Adipocyte (in vitro differentiated cells): ENCODE measurements at places on chromosomes 1 and 21.

DNA sequence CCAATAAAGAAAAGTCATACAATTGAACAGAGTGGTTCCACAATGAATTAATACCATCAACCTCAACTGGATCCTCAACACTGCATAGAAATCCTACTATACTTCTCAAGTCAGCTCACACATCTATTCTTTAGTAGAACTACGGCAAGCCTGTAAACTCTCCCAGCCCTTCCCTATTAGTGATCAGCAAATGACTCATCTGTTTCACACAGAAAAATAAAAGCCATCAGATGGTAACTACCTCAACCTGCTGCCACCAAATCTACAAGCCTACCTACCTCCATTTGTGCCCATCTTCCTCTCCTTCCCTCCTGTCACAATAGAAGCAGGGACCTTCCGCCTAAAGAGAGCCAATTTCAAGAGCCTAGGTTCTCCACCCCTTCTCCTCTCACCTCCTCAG, 63.6 kb downstream of the DMAP1 start:
- no peak for DNase-seq

- DNase-seq, result no peak
These were observed 72.1 kb downstream of the S1PR1 start for GRCh38 chr1:101308935-101309333.

- peak; percentile 89 for DNase-seq
These were observed 17.8 kb upstream of the CNR2 start for GRCh38 chr1:23930861-23931490.

GRCh38 chr1:88935522-88936222, 44.3 kb upstream of the GTF2B start:
- DNase-seq, result peak; percentile 71

GRCh38 chr1:230971771-230972170, 6.9 kb downstream of the TTC13 start:
- no peak for DNase-seq

DNA sequence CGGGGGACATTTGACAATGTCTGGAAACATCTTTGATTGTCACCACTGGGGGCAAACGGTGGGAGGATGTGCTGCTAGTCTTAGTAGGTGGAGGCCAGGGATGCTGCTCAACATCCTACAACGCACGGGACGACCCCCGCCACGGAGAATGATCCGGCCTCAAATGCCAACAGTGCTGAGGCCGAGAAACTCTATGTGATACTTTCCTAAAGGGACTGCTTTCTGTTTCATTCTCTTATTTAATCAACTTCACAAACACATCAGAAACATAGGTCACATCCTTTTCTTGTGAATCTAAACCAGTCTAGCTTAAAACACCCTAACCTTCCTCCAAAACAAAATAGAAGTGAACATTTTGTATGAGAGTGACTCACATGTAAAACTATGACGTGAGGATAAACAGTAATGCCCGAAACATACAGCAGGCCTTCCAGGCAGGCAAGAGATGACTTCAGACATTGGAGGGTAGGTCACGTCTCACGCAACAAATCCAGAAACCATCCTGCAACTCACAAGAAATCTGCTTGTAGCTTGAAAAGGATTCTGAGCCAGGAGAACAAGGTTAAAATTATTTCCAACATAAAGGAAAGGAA, 37.2 kb upstream of the ETS2 start:
- DNase-seq, result peak; percentile 92

- DNase-seq, result no peak
These were observed 18.0 kb downstream of the FAAP20 start for GRCh38 chr1:2176615-2177014.

DNA sequence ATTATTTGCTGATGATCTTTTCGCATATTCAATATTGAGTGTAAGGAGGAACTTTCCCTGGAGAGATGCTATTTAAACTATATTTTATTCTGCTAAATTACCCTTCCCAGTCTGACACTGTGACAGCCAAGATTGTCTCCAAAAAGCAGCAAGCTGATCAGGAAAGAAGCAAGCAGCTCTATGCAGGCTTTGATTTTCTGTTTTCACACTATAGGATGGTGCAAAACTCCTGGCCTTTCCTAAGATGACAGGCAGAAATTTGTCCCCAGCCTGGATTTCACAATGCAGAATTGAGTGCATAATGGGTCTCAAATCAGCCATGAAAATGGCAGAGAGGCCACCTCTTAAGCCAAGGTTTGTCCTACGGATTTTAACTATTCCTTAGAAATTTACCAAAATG, 1.1 kb downstream of the SGIP1 start:
- peak; percentile 34 for DNase-seq

- peak; percentile 77 for DNase-seq
These were observed 86.2 kb downstream of the SIK1 start for GRCh38 chr21:43340491-43341377.

DNA sequence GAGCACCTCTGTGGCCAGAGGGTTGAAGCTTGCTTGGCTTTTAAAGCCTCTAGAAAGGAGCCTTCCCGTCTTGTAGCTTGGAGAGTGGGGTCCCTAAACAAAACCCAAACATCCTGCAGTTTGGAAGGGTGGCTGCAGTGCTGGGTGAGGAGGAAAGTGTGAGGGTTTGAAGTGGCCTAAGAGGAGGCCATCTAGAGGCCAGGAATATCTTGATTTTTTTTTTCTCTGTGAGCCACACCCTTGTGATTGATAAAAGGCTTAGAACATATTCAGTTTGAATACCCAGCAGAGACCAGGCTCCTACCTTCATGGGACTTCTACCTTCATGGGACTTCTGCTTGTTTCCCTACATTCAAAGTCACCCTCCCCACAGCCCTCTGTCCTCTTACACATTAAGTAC, 37.3 kb upstream of the PIGV start:
- DNase-seq, result no peak

DNA sequence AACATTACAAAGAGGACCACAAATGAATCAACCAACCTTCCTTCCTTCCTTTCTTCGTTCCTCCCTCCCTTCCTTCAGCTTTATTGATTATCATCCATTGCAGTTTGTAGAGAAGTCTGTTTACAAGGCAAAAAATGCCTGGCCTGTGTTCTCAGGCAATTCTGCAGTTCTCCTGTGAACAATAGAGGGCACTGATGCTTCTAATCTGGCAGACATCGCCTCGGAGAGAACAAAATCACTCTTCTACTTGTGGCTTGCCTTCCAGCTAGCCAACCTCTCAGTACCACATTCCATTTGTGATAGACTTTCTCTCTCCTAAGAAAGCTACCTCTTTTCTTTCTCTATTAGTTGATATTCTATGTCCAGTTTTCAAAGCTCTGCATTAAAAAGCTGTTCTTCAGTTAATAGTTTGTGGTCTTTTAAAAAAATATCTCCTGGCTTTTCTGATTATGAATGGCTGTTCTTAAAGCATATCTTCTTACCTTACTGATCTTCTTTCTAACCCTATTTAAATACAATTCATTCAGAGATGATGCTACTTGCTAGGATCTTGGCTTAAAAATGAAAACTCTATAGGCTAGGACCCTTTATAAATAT, 26.9 kb upstream of the ESRRG start:
- peak; percentile 79 for DNase-seq

- peak; percentile 11 for DNase-seq
These were observed 1.0 kb downstream of the RCC1 start for GRCh38 chr1:28506907-28507246.

- DNase-seq, result no peak
These were observed 43.4 kb downstream of the TSNAX start for GRCh38 chr1:231571904-231572303.

DNA sequence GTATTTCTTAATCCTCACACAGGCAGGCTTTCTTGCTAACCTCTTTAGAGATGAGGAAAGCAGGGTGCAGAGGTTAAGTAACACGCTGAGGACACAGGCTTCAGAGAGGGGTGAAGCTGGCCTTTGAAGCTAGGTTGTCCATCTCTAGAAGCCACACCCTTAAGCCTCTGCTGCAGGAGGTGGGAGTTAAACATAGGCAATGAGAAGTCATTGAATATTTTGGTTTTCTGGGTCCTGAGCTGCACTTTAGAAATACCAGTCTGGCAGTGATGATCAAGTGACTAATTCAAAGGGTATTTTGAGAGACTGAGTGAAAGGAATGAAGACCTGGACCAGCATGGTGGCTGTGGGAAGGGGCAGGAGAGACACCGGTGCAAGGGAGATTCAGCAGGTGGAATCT, 9.9 kb downstream of the KCNJ15 start:
- DNase-seq, result no peak

- DNase-seq, result no peak
These were observed 5.2 kb upstream of the INPP5B start for GRCh38 chr1:37951783-37952624.
